ENCODE measurements at places on chromosomes 5 and 9.
A peak's percentile ranks its signal among the peaks of the same experiment; 100 is the strongest.

GRCh38 chr5:143870871-143871632, 59.1 kb downstream of the HMHB1 start:
- no peak for DNase-seq

GRCh38 chr9:114114364-114114763, 15.3 kb upstream of the KIF12 start:
- no peak for DNase-seq

DNA sequence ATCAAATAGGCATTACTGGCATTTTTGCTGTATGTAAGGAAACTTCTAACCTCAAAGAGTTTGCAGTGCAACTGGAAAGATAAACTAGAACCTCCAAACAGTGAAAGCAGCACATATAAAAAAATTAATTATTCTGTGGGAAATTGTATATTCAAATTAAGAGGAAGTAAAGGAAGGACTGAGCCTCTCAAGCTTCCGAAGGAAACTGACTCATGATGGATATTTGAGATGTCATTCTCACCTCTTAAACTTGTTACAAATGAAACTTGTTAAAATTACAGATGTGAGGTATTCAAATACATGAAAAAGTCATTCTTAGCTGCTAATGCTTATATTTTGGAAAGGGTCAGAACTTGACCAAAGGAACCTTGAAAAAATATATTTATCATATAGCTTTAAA, 538.7 kb downstream of the PDE4D start:
- DNase-seq, result no peak

DNA sequence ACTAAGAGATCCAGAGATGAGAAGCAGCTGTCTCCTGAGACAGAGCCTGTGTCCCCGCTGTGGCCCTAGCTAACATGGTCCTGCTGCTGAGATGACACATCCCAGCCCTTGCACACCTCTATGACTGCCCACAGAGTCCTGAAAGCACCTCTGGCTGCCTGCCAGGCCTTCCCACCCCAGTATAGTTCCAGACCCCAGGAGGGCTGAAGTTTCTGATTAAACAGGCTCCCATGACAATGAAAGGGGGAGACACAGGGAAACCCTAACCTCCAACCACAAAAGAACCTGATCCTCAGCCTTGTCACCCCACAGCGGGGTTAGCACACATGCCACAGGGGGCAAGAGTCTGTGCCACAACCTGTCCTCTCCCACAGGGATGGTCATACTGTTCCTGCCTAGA, 15.6 kb downstream of the CIZ1 start:
- DNase-seq, result no peak

DNA sequence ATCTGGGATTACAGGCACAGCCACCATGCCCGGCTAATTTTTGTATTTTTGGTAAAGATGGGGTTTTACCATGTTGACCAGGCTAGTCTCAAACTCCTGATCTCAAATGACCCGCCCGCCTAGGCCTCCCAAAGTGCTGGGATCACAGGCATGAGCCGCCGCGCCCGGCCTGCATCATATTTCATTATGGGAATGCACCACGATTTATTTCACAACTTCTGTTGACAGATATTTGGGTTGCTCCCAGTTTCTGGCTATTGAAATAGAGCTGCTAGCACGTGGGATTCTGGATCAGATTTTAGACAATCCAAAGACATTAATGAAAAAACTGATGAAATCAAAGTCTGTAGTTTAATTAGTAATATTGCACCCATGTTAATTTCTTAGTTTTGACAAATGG, 48.4 kb upstream of the FUBP3 start:
- DNase-seq, result no peak

DNA sequence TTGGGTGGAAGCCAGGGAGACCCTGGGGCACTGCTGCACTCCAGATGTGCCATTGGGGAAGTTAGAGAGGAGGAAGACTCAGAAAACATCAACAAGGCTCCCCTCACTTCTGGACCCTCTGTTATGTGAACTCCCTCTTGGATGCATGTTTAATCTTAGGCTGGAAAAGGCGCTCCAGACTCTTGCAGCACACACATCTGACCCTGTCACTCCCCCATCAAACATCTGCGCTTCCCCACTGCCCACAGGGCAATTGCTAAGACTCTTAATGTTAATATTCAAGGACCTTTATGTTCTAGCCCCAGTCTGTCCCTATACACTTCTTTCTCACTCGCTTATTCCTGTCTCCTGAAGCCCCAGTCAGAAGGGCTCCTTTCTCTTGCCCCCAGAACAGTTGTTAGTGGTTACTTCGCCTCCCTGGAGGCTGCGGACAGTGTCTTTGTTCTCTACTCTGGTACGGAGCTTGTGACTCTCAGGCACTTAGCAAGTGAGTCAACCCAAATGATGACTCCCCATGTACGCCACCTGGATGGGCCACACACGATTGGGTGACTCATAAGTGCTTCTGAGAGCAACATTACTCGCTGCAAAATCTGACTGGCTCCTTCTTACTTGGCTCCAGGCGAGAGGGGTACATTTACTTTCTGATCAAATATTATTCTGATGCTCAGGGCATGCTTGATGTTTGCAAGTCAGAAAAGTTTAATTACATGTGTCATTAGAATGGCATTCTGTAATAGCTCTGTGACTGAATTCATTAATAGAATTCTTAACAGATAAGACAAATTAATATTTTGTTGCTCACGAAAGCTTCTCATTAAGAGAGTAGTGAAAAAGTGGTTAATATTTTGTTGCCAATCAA, 193.6 kb downstream of the HSPA4 start:
- peak; percentile 42 for DNase-seq

GRCh38 chr5:132010989-132011621, 353 bp downstream of the ACSL6 start:
- no peak for DNase-seq

GRCh38 chr5:78594610-78595457, 53.7 kb downstream of the LHFPL2 start:
- DNase-seq, result no peak

GRCh38 chr5:35920890-35921289, 17.5 kb downstream of the CAPSL start:
- no peak for DNase-seq

GRCh38 chr9:103902263-103902662, 191.8 kb upstream of the SMC2 start:
- no peak for DNase-seq

DNA sequence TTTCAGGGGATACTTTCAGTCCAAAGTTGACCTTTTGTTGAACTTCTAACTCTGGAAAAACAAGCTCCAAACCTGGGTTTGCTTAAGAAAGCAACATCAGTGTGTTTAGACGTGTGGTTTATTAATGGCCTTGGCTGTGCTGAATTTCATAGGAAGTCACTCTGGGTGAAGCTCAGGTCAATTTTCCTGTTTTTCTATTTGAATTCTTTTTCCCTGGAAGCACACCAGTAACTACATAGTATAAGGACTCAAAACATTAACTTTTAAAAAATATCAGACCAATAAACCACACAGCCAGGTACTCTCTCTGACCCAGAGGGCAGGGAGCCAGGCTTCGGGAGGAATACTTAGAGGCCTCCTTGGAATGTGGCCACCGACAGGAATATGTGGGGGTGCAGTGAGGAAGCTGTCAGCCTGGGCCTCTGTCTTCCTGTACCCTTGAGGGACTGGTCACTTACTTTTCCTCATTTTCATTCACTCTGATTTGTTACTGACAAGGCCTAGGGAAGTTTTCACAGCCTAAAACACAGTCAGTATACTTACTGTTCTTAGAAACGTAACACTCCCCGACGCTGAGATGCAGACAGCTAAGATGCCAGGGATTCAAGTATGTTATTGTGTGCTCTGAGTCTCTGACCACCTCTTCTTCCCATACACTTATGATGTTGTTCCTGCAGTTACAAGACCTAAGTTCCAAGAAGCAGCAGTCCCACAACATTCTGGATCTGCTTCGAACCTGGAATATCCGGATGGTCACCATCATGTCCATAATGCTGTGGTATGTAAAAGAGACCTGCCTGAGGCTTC, 18.9 kb downstream of the SLC22A5 start:
- DNase-seq, result no peak

DNA sequence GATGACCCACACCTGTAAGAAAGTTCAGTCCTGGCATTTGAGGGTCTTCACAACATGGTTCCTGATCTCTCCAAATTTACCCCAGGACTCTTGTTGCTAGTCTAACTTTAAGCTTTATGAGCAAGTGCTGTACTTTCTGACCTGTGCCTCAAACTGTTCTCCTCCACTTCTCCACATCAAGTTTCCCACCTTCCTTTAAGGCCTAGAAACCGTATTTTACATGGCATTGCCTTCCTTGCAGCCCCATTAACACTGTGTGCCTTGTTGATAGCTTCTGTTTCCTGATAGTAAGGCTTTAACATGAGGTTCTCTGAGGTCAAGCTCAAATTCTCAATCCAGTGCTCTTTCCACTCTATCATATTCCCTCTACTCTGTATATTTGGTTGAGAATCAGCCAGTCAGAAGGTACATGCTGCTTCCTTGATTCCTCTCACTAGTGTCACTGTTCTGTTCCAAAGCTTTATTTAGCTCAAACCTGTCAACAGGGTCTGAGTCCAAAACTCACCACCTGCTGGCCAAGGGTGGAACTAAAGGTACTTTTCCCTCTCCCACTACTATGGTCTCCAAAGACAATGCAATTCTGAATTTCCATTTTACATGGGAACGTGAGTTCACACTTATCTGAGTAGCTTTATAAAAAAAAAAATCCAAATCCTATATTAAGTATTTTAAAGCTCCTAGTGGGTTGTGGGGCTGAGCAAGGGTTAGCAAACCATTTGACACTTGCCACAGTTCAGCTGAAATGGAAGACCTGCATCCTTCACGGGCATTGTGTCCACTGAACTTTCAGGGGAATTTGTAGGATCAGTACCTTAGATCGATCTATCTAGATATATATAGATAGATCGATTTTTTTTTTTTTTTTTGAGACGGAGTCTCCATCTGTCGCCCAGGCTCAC, 21.1 kb downstream of the VCP start:
- peak; percentile 36 for DNase-seq

GRCh38 chr5:137665678-137666460, 70.0 kb downstream of the KLHL3 start:
- DNase-seq, result peak; percentile 5

DNA sequence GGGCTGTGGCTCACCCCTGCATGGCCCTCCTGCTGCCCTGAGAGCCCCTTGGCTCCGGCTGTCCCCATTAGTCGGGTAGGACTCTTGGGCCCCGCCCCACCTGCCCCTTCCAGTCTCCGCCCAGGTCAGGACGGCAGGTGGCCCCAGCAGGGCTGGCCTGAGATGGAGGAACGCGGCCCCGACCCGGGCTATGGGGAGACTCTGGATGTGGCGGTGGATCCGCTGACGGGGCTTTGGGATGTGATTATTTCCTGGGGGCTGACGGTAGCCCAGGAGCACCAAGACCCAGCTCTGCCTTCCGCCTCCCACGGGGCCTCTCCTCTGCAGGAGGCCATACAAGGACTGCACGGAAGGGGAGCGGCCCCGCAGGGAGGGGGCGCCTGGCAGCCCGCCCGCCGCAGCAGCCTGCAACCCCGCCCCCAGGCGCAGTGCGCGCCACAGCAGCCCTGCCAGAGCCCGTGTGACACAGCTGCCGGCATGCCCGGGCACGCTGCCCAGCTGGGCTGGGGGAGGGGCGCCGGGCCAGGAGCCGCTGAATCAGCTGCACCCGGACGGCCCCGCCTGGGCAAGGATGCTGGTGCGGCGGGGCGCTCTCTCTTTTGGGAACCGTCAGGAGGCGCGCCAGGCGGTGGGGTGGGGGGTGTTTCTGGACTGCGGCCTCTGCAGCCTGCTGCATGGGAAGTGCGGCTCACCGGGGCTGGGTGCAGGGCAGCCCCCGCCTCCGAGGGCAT, 9.2 kb downstream of the TMEM250 start:
- DNase-seq, result peak; percentile 91

DNA sequence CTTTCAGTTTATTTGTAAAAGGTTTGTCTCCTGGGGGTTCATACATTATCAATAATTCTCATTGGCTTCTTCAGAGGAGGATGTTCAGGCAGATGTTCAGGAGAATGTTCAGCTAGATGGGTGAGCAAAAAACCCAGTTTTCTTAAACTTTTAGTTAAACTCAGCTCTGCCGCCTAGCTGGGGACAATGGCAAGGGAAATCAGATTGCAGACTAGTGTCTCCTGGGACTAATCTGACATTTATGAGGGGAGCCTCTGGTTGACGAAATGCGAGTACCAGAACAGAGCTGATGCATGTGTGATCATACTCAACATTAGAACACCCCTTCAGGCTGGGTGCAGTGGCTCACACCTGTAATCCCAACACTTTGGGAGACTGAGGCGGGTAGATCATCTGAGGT, 314.4 kb downstream of the ARL15 start:
- no peak for DNase-seq

DNA sequence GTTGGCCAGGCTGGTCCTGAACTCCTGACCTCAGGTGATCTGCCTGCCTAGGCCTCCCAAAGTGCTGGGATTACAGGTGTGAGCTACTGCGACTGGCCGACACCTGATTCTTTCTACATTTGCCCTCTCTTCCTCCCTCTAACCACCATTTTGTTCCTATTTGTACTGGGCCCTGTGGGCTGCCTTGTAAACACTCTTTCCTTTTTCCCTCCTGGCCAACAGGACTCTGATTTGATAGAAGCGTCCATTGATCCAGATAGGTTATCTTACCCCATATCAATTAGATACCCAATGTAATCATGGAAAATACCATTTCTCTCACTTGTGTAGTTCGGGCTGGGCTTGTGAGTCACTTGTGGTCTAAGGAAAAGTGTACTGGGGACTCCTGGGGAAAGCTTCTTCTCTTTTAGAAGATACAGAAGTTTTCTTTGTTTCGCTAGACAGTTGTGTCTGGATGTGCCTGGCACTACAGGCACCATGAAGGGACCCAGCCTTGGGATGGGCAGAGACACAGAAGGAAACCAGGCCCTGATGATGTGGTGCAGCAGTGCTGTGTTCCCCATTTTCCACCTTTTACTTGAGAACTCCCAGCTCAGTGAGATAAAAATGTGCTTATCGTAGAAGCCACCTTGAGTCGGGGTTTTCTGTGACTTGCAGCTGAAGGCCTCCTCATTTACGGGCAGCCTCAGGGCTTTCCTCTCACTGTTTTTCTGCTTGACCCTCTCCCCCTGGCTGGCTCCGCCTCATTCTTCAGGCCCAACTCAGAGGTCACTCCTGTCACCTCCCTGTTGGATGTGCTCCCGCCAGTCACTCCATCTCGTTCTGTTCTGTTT, 32.8 kb upstream of the CPEB4 start:
- DNase-seq, result no peak

DNA sequence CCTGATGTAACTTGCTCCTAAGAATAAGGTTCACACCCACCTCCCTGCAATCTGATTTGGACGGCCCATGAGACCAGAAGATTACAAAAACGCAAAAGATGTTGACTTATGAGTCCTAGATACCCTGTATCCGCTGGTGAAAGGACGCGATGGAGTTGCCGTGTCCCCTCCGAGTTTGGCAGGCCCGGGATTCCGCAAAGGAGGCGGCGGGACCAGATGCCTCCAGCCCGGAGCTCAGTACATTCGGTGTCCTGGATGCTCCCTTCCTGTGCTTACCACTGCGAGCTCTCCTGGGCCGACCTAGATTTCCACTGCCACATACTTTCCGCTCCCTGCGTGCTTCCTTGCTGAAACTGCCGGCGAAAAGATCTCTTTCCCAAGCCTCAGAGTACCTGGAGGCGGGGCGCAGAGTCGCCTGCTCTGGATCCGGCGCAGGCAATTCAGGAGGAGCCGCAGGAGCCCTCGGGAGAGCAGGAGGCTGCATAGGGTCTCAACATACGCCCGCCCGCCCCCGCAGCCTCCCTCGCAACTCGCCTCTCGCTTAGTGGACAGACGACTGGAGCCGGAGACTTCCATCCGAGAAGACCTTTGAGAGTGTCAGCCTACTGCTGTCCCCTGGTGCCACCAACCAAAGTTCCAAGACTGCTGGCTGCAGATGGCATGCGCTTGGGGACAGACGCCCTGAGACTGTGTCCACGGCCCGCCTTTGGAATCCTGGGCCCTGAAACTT, 39.8 kb downstream of the ANXA2R start:
- DNase-seq, result no peak

Data from stimulated activated CD4-positive, alpha-beta T cell treated with anti-CD3 and anti-CD28 coated beads, Interleukin-15, amount 100 ng/mL, for 48 hours (primary cell).